Activated CD4-positive, alpha-beta T cell treated with anti-CD3 and anti-CD28 coated beads for 1 hour (primary cell): ENCODE measurements at places on chromosomes 16 and 17.

GRCh38 chr17:66167189-66167815, 24.6 kb downstream of the CEP112 start:
- DNase-seq: no peak

- no peak for DNase-seq
These were observed 15.2 kb downstream of the PRKCA start for GRCh38 chr17:66317629-66318028.

DNA sequence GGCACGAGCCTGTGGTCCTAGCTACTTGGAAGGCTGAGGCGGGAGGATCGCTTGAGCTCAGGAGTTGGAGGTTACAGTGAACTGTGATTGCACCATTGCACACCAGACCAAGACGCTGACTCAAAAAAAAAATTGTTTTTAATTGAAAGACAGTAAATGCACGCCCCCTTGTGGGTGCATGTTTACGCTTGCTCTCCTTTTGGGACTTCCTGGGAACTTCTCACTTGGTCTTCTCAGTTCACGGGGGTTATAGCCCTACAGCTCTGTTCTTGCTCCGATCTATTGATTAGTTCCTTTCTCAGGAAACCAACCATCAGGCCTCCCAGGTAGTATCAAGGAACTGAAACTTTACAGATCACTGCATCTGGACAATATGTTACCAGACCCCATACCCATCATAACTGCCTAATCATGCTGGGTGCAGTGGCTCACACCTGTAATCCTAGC, 14.2 kb upstream of the RIPOR1 start:
- peak; percentile 60 for DNase-seq

DNA sequence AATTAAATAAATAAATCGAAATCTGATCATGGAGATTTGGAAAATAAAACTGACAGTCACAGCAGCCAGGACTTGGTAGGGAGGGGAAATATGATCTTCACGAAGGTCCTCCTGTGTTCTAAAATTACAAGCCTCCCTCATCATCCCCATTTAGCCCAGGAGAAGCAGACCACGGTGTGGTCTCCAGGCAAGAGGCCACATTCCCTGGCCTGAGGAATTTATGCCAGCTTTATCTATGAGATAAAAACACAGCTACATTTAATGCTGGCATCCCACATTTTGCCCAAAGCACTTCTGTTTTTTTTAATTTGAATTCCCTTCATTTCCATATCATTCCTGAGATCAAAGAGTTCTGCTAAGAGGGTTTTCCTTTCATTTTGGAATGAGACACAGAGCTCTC, 43.2 kb downstream of the ABCC12 start:
- DNase-seq: no peak

DNA sequence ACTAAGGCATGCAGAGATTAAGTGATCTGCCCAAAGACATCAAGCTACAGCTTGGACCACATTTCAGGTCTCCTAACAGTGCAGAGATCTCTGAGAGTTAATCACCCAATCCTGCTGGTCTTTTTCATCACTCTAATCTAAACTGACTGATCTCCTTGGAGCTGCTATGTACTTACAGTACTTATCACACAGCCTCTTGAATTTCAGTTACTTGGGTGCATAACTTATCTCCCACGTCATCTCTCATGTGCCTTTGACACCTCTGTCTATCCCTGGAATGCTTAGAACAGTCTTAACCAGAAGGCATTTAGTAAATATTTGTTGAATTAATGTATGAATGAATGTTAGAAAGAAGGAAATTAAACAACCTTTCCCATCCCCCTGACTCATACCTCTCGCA, 139.0 kb downstream of the SNX11 start:
- no peak for DNase-seq

DNA sequence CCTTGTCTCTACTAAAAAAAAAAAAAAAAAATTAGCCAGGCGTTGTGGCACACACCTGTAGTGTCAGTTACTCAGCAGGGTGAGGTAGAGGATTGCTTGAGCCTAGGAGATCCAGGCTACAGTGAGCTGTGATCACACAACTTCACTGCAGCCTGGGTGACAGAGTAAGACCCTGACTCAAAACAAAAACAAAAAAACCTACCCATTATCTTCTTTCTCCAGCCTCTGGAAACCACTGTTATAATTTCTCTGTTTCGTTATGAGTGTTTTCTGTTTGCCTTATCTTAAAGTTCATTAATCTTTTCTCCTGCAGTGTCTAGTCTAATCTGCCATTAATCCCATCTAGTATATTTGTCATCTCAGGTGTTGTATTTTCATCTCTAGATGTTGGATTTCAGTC, 18.6 kb upstream of the CLTC start:
- DNase-seq: no peak

DNA sequence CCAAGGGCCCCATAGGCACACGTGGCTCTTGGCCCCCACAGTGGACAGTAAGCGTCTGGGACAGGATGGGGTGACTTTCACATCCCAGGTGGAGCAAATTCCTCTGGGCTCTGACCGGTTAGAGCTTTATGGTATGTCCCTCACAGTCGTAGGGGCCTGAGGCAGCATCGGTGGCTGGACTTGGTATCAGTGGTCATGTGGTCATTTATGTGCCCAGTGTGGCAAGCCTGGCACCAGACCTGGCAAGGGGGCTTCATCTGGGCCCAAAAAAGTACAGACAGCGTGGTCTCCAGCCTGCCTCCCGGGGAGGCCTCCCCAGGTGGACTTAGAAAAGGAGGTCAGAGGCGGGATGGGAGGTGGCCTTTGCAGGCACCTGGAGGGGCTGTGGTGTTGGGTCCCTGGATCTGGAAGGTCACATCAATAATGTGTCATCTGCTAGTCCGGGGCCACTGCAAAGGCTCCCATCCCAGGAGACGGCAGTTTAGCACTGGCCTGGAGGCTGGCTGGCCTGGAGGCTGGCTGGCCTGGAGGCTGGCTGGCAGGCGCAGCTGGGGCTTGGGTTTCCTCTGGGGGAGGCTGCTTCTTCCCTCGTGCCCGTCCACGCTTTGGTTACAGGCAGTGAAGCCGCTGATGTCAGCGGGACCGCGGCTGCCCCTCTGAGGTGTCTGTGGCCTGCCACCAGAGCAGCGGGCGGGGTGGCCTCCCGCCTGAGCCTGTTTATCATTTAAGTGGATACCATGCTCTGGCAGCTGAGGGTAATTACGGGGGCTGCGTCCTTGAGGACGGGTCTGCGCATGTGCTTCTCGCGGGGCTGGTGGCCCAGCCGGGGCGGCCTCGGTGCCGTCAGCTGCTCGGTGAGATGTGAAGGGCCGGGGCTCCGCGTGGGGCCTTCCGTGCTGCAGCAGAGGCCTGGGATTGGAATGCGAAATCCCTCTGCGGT, 20.7 kb upstream of the CBX4 start:
- DNase-seq: no peak
